ENCODE measurements at places on chromosomes 11 and 22.

DNA sequence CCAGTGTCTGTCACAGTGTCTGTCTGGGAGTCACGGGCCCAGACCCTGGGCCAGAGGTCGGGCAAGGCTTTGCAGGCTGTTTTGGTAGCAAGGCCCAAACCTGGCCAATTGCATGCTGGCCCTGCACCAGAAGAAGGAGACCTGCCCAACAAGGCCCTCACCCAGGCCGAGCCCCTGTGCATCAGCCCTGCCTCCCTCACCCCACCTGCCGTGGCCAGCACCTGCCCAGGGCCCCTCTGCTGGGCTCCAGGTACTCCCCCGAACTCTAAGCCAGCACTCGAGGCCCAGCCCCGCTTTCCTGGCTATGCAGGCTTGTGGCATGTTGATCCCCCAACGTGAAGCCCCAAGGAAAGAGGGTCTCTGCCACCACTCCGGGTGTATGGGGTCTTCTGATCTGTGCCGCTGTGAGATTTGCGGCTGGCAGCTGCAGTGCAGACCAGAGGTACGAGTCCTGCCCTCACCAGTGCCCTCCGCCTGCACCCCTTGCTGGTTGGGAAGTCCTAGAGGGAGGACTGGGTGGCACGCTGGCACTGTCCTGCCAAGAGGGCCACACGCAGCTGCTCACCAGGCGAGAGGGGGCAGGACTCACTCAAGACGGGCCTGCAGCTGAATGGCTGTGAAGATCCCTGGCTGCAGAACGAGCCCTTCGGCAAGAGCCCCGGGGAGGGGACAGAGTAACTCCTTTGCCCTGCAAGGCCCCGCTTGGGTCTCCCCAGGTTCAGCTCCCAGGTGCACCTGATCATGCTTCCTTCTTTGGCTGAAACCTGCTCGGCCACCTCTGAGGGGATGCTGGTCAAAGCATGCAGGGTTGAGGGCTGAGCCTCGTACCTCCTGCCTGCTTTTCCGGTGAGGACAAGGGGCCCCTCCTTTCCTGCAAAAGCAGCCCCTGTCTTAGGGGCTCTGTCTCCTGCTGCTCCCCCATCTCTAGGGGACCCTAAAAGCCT lies 6.7 kb upstream of the SEPTIN5 start:
- no peak for DNase-seq

DNA sequence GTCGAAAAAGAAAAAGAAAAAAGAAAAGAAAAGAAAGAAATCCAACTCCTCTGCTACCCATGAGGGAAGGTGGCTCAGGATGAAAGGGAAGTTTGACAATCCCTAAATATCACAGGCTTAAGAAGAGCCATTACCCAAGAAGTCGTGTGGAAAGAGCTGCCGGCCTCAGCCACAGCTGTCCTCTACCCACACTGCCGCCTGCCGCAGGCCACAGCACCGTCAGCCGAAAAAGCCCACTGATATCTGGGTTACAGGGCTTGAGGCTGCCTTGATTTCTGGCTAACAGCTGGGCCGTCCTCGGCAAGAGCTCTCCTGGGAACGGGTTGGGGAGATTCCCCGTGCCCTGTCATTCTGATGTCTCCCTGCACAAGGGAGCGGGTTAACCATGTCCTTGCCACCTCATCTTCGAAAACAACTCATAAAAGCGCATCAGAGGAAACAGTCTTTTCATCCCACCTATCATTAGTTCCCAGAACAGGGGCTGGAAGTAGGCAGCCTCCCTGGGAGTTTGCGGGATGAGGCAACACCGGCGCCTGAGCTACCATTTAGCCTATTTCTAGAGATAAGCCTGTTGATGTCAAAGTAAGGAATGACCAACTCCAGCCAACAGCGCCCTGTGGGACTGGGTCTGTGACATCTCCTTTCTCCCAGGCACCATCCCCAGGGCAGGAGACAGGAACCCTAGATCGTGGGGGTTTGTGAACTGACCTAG lies 21.8 kb upstream of the SNX32 start:
- no peak for DNase-seq

DNA sequence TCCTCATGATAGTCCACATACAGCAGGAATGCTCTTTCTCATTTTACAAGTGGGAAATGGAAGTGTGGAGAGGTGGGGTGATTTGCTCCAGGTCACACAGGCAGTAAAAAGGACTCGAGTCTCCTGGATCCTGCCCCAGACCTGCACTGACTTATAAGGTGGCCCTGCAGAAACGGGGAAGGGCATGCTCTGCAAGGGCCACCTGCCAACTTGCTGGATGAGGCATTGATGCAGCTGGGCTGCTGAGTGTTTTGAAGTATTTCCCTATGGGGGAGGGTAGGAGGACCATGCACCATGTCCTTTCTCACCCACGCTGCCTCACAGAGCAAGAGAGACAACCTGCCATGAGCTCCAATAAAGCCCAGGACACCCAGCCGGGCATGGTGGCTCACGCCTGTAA lies 36.9 kb downstream of the OR6Q1 start:
- no peak for DNase-seq

DNA sequence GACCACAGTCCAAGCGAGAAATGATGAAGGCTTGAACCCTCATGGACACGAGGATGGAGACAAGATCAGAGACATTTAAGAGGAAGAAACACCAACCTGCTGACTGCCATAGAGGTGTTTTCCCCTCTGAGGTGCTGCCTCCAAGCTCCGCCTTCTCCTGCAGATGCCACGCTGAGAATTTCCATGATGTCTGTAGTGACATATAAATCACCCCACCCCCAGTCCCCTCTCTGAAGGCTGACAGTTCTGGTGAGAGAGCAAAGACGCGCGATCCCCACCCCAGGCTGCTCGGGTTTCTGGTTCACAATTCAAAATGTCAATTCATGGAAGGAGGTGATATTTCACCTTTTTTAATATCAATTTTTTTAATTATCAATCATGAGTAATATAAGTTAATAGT lies 28.2 kb downstream of the LRRC32 start:
- DNase-seq, result no peak

GRCh38 chr11:102287964-102288724 lies 29.1 kb upstream of the BIRC3 start:
- peak; percentile 38 for DNase-seq

- DNase-seq, result no peak
These were observed 90.2 kb downstream of the SCN3B start for GRCh38 chr11:123564221-123564620.

DNA sequence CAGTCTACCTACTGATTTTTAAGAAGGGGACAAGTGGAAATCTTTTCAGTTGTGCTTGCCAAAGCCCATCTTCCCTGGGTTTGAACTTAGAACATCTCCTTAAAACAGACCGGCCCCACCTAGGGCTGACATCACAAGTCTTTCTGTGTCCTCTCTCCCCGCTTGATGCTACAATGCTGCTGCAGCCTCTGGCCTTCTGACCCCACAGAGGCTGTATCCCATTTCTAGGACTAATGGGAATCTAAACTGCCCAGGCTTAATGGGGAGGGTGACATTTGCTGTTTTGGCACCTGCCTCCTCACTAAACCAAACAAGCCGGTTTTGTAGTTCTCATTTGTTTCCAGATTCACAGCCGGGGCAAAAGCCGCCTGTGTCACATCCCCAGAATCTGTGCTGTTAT lies 121.3 kb upstream of the CADM1 start:
- no peak for DNase-seq

- DNase-seq, result no peak
These were observed 51.0 kb upstream of the CARS1 start for GRCh38 chr11:3108183-3108721.

DNA sequence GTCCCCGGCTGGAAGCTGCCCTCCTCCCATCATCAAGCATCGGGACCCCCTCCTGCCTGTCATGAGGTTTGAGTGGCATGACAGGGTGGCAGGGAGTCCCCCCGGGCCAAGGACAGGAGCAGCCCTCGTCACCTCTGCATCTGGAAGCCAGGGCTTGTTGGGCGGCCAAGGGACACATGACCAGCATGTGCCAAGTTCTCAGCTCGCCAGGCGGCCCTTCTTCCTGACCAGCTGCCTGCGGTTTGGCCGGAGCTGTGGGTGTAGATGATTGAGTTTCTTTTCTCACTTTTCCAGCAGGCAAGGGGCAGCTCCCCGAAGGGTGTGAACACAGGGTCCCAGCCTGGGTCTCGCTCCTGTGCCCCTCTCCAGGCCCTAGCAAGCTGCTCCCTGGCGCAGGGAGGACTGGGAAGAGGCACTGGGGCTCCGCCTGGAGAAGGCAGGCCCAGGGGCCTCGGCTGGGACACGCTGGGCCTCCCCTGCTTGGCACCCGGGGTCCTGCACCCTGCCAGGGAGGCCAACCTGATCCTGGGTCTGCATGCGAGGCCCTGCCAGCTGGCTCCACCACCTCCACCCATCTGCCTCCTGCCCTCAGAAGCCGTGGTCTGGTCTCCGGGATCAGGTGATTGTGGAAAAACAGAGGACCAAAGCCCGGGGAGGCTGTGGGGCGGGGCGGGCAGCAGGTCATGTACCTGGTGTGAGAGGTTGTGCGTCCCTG lies 13.4 kb downstream of the ARHGAP8 start:
- DNase-seq, result no peak

- no peak for DNase-seq
These were observed 537.3 kb downstream of the OPCML start for GRCh38 chr11:132994966-132995365.

DNA sequence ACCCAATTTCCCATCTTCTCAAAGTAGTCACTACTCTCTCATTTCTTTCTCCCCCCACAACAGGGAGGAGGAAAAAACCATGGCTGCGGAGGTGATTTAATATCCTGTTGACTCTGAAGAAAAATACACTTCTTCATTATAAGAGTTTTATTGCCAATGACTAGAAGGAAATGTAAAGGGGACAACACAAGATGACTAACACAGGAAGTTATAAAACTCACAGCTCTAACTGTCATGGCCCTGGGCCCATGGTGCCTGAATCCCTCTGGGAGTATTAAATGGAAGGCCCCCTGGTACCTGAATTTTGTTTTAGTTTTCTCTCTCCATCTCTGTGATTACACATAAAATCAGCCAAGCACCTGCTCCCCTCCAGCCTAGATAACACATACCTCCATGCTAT lies 352.8 kb upstream of the FAT3 start:
- DNase-seq, result no peak

GRCh38 chr11:125583496-125583895 lies 9.2 kb upstream of the STT3A start:
- peak; percentile 10 for DNase-seq
